ENCODE measurements at places on chromosomes 13 and 19. TPM values are rescaled to one million over a fixed set of nuclear protein-coding genes. Genes with fewer than 3 reads are reported as not detected.

RFPL4AL1 gene
- total RNA-seq = not detected

GRCh38 chr19:42576241-42576640 is 18.5 kb downstream of the CEACAM8 start:
- no peak for DNase-seq

IRS2 gene
- total RNA-seq = 3.9 TPM

- no peak for DNase-seq
Observed at GRCh38 chr13:79548902-79549301, 67.9 kb downstream of the NDFIP2 start.

- no peak for DNase-seq
Observed at GRCh38 chr19:8373867-8374813, 10.2 kb downstream of the ANGPTL4 start.

DNA sequence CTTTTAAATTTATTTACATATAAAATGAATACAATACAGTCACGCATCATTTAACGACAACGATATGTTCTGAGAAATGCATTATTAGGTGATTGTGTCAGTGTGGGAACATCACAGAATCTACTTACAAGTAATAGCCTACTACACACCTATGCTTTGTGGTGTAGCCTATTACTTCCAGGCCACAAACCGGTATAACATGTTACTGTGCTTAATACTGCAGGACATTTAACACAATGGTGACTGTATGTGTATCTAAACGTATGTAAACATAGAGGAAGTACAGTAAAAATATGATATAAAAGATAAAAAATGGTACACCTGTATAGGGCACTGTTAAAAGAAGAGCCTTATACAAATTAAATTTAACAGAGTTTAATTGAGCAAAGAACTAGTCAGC is 62.4 kb upstream of the KLHL1 start:
- DNase-seq = no peak
